ENCODE measurements at places on chromosomes 1 and 21. TPM values are rescaled to one million over a fixed set of nuclear protein-coding genes. Genes with fewer than 3 reads are reported as not detected.

The HES5 gene
- 0.40 TPM for polyA plus RNA-seq

DNA sequence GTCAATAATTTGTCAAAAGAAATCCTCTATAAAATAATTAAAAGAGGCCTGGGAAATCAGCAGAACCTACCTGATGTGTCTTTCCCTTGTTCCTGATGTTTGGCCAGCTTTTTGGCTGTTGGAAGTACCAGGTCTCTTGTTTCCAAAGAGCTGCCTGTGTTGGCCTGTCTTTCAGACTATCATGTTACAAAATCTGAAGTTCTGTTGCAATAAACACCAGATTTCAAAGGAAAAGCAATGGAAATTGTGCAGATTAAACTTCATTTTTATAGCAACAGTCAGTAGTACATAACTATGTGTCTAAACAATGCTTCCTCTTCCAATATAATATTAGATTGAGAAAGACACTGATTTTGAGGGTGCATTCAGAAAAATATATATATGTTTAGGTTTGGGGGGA lies 647.2 kb upstream of the CXADR start:
- DNase-seq = no peak

- peak; percentile 12 for DNase-seq
Measured at GRCh38 chr1:199243423-199244061, 604.7 kb downstream of the PTPRC start.

DNA sequence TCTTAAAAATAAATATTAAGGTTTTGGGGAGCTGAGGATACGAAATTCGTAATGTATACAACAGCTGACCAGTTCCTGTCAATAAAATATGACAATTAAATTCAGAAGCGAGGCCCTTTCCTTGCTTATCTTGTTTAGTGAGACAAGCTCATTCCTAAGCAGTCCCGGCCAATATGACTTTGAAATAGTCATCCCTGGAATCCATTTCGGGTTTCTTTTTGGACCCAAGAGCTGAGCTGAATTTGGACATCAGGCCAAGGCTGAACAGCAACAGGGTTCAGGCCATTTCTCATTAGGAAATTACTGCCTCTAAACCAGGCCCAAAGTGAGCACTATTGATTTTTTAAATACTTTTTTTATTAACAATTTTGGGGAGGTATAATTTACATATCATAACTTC lies 17.3 kb upstream of the FMN2 start:
- DNase-seq = no peak

- DNase-seq = no peak
Measured at GRCh38 chr1:74703386-74704182, 29.3 kb downstream of the CRYZ start.

DNA sequence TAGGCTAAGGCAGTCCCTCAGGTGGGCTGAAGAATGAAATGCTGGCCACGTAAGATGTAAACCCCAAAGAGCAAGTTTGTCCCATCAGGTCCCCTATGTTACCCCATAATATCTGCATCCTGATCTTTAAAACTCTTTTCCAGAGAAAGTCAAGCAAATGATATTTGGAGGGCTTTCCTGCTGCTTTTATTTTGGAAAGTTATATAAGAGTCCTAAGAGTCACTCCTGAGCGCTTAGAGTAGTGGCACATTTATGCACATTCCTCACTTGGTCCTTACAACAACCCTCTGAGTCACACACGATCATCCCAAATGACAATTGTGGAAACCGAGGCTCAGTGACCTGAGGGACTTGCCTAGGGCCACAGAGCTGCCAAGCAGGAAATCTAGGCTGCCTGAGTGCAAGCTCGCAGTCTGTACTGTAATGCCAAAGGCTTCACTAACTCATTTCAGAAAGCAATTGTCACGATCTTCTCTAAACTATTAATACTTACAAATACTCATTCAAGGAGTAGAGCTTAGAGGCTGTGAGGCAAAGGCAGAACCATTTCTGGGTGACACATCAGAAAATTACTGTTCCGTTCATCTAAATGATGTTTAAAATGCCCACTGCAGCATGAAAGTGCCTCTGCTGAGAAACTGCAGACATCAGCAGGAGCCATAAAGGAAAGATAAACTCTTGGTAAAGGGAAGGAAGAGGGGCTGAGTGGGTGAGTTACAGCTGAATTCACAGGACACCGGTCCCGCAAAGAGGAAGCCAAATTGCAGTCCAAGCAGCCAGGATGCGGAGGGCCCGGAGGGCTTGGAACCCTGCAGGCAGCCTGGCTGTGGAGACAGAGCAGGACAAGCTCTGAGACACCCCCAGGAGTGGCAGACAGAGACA lies 30.8 kb downstream of the CAPZB start:
- DNase-seq = no peak

- DNase-seq = no peak
Measured at GRCh38 chr1:223549740-223550139, 115.8 kb downstream of the CAPN8 start.

The UBL4B gene
- not detected for polyA plus RNA-seq
